Uterus (tissue), 4 donors: ENCODE measurements at places on chromosomes 2 and 18. TPM values are rescaled to one million over a fixed set of nuclear protein-coding genes. Genes with fewer than 3 reads are reported as not detected.

PFN4 gene
- total RNA-seq = 2.0 TPM

ARPC2 gene
- 87.9 TPM for total RNA-seq

RAB6C gene
- not detected for total RNA-seq

DOK1 gene
- total RNA-seq = 0.29 TPM

DNA sequence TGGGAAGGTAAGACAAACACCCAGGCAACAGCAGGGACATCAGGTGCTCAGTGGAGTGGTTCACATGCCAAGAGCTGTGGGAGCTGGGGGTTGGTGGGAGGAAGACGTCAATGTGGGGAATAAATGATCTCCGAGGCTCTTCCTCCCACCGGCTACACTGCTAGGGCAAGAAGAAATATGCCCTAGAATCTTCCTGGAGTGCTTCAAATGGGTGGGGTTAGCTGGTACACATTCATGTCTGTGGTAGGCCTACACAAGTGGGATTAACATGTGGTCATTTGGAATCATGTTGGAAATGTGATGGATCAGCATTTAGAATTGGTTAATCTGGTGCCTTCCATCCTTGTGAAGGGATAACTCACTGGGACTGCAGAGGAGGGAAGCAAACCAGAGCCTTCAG is 12.4 kb upstream of the ZFP36L2 start:
- DNase-seq = no peak
- H3K27me3 ChIP-seq = no peaks in the 10 kb centered on the region
- no peak overlapping the region for H3K4me3 ChIP-seq
- no peaks in the 10 kb centered on the region for H3K4me1 ChIP-seq
- no peaks in the 10 kb centered on the region for H3K36me3 ChIP-seq

GRCh38 chr2:238164906-238165287 is 6.1 kb downstream of the ERFE start:
- no peak for DNase-seq
- H3K27ac ChIP-seq = no peak overlapping the region
- H3K4me3 ChIP-seq = no peak overlapping the region
- peaks cover 14% of the 10 kb centered on the region for H3K4me1 ChIP-seq
- no peaks in the 10 kb centered on the region for H3K27me3 ChIP-seq
- H3K36me3 ChIP-seq = no peaks in the 10 kb centered on the region

DNA sequence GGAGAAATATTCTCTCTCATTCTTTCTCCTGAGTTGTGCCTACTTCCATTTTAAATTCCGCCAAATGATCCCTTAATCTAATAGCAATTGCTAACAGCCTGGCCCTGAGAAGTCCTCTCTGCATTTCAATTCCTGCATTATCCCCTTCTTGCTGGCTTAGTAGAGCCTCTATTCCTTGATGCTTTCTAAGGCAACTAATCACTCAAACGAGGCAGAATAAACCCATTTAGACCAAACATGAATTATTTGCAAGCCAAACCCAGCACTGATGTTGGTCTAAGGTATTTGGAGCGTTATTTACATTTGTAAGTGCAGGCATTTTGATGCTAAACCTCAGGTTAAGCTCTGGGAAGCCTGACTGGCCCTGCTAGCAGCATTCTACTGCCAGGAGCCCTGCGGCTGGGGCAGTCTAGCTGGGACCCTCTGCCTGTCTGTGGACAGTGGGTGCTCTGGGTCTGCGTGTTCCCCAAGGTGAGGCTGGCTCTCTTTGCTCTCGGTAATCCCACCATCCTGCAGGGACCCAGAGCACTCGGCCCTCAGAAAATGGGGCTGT is 173.1 kb upstream of the HS6ST1 start:
- H3K4me3 ChIP-seq = no peak overlapping the region
- no peak overlapping the region for H3K27ac ChIP-seq
- DNase-seq = no peak
- H3K27me3 ChIP-seq = no peaks in the 10 kb centered on the region
- no peaks in the 10 kb centered on the region for H3K4me1 ChIP-seq

- H3K36me3 ChIP-seq = no peaks in the 10 kb centered on the region
- no peak overlapping the region for H3K4me3 ChIP-seq
- peaks cover 6% of the 10 kb centered on the region for H3K4me1 ChIP-seq
- H3K27ac ChIP-seq = peak overlapping the region; percentile 80
These were observed 181.3 kb upstream of the HAAO start for GRCh38 chr2:42973726-42974125.

- H3K27me3 ChIP-seq = no peaks in the 10 kb centered on the region
- no peak for DNase-seq
- no peak overlapping the region for H3K4me3 ChIP-seq
- H3K36me3 ChIP-seq = no peaks in the 10 kb centered on the region
- H3K4me1 ChIP-seq = peaks cover 5% of the 10 kb centered on the region
- no peak overlapping the region for H3K27ac ChIP-seq
These were observed 20.8 kb upstream of the MGAT5 start for GRCh38 chr2:134232868-134233727.

DNA sequence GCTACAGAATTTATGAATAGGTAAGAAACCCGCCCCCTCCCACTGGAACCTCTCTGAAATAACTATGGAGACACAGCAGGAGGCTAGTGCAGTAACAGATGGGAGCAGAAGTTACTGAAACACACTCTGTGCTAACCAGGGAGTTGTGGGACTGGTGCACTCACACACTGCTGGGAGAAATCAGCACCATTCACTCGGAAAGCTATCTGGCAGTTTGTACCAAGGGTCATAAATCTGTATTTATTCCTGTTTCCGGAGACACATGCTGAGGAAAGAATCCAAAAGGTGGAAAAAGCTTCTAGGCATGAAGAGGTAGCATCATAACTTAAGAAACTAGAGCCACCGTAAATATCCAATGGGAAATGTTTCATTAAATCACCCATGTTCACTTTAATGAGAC is 39.9 kb downstream of the TGFA start:
- H3K36me3 ChIP-seq = no peaks in the 10 kb centered on the region
- H3K27me3 ChIP-seq = no peaks in the 10 kb centered on the region
- H3K4me1 ChIP-seq = no peaks in the 10 kb centered on the region
- H3K27ac ChIP-seq = no peak overlapping the region
- H3K4me3 ChIP-seq = no peak overlapping the region
- DNase-seq = no peak

GRCh38 chr2:41705634-41706033 is 342.2 kb upstream of the PKDCC start:
- no peaks in the 10 kb centered on the region for H3K4me1 ChIP-seq
- H3K27ac ChIP-seq = no peak overlapping the region
- no peak for DNase-seq
- no peaks in the 10 kb centered on the region for H3K36me3 ChIP-seq
- no peak overlapping the region for H3K4me3 ChIP-seq

GRCh38 chr18:12599966-12600365 is 57.9 kb downstream of the SPIRE1 start:
- H3K27me3 ChIP-seq = no peaks in the 10 kb centered on the region
- no peaks in the 10 kb centered on the region for H3K4me1 ChIP-seq
- DNase-seq = no peak
- no peak overlapping the region for H3K27ac ChIP-seq
- no peaks in the 10 kb centered on the region for H3K36me3 ChIP-seq

GRCh38 chr2:68812251-68812650 is 58.9 kb downstream of the BMP10 start:
- no peaks in the 10 kb centered on the region for H3K4me1 ChIP-seq
- H3K36me3 ChIP-seq = no peaks in the 10 kb centered on the region
- no peak overlapping the region for H3K4me3 ChIP-seq
- DNase-seq = no peak
- no peaks in the 10 kb centered on the region for H3K27me3 ChIP-seq
- no peak overlapping the region for H3K27ac ChIP-seq

DNA sequence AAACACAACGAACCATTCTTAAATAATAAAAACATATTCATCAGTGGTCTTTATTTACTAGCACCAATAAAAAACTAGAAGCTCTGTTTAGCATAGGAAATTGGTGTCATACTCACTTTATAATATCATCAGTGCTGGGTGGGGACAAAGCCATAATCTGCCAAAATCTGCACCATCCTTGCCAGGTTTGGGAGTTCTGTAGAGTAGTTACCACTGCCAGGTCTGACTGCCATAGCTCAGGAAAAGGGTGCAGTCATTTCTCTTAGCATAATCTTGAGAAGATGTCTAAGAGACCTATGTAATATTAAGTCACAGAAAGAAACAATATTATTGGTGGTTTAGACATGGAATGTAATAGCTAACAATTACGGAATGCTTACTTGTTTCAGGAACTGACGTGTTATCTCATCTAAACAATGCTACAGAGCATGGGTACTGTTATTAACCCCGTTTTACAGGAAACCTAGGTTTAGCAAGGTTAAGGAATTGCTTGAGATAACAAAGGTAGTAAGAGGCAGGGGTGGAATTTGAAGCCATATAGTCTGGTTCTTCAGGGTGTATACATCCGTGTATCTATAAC is 1.6 kb upstream of the MARCHF7 start:
- no peak overlapping the region for H3K27ac ChIP-seq
- H3K27me3 ChIP-seq = no peaks in the 10 kb centered on the region
- H3K4me3 ChIP-seq = no peak overlapping the region
- H3K4me1 ChIP-seq = no peaks in the 10 kb centered on the region
- DNase-seq = no peak

DNA sequence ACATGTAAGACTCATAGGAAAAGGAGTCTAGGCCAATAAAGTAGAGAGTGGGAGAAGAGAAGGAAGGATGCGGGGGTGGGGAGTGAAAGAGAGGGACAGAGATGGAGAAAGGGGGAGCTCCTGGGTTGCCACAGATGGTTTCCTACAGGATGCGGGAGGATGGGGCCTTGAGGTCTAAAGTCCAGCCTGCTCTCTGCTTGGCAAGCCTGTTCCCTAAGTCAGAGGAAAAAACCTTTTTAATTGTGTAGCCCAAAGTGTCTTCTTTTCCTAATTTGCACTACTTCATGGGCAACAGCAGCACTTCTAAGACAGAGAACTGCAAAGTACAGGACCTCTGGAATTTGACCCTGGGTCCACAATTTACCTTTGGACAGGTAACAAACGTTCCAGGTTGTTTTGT is 1.4 kb upstream of the FAM110C start:
- H3K27me3 ChIP-seq = no peaks in the 10 kb centered on the region
- H3K4me1 ChIP-seq = peaks cover 3% of the 10 kb centered on the region
- no peaks in the 10 kb centered on the region for H3K36me3 ChIP-seq
- H3K27ac ChIP-seq = peak overlapping the region; percentile 90
- no peak overlapping the region for H3K4me3 ChIP-seq

GRCh38 chr18:68054669-68055068 is 538.1 kb upstream of the DSEL start:
- H3K27me3 ChIP-seq = no peaks in the 10 kb centered on the region
- no peaks in the 10 kb centered on the region for H3K36me3 ChIP-seq
- H3K27ac ChIP-seq = no peak overlapping the region
- no peaks in the 10 kb centered on the region for H3K4me1 ChIP-seq
- DNase-seq = no peak

- no peaks in the 10 kb centered on the region for H3K36me3 ChIP-seq
- no peaks in the 10 kb centered on the region for H3K27me3 ChIP-seq
- no peak overlapping the region for H3K4me3 ChIP-seq
- no peaks in the 10 kb centered on the region for H3K4me1 ChIP-seq
These were observed 4.7 kb downstream of the ACP1 start for GRCh38 chr2:269356-270030.

GRCh38 chr2:121309801-121310200 is 24.8 kb upstream of the TFCP2L1 start:
- no peaks in the 10 kb centered on the region for H3K36me3 ChIP-seq
- H3K27ac ChIP-seq = no peak overlapping the region
- no peaks in the 10 kb centered on the region for H3K27me3 ChIP-seq
- no peak overlapping the region for H3K4me3 ChIP-seq
- DNase-seq = no peak
- no peaks in the 10 kb centered on the region for H3K4me1 ChIP-seq

GRCh38 chr2:43387092-43388062 is 161.0 kb upstream of the ZFP36L2 start:
- no peak overlapping the region for H3K27ac ChIP-seq
- peaks cover 10% of the 10 kb centered on the region for H3K4me1 ChIP-seq
- DNase-seq = no peak
- H3K4me3 ChIP-seq = no peak overlapping the region
- H3K36me3 ChIP-seq = no peaks in the 10 kb centered on the region

DNA sequence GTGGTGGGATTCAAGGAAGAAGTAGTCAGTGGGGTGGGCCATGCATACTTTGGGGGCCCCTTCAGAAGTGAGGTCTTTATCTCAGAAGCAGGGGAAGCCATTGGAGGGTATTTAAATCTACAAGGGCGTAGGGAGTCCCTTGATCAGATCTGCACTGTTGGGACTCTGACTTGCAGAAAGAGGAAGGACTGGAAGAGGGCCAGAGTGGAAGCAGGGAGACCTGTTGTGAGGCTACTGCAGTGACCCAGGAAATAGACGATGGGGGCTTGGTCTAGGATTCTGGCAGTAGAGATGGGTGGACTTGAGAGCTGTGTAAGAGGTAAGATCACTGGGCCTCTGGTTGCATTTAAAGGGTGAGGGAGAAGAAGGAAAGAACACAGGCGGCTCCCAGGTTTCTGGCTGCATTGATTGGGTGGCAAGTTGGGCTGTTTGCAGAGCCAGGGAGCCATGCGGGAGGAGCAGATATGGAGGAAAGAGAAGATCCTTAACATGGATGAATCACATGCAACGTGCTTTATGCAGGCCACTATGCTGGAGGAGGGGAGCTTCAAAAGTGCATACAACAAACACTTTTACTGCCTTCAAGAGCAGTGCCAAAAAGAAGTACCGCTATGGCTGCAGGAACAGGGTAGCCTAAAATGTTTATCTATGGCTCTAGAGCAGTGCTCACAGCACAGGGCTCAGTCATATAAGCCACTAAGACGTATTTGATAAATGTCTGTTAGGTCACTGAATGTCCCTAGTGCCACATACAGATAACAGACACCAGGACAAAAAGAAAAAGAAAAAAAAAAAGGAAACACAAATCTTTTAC is 2.3 kb downstream of the SFXN5 start:
- H3K27ac ChIP-seq = no peak overlapping the region
- H3K36me3 ChIP-seq = no peaks in the 10 kb centered on the region
- DNase-seq = no peak
- no peaks in the 10 kb centered on the region for H3K27me3 ChIP-seq
- no peak overlapping the region for H3K4me3 ChIP-seq

DNA sequence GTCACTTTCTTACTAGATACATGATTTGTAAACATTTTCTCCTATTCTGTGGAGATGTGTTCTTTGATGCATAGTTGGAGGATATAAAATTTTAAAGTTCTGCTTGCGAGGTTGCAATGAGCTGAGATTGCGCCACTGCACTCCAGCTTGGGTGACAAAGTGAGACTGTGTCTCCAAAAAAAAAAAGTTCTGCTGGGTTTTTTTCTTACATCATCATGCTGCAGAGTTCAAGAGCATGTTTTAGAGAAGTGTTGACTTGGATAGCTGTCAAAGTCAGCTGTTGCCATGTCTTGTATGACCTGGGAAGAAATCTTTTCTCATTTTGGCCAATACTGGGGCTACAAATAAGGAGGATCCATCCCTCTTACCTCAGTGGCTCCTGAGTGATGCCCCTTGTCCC is 71.3 kb downstream of the UGGT1 start:
- H3K27me3 ChIP-seq = no peaks in the 10 kb centered on the region
- H3K4me1 ChIP-seq = no peaks in the 10 kb centered on the region
- DNase-seq = no peak
- no peak overlapping the region for H3K27ac ChIP-seq
- H3K36me3 ChIP-seq = no peaks in the 10 kb centered on the region
- H3K4me3 ChIP-seq = no peak overlapping the region

DNA sequence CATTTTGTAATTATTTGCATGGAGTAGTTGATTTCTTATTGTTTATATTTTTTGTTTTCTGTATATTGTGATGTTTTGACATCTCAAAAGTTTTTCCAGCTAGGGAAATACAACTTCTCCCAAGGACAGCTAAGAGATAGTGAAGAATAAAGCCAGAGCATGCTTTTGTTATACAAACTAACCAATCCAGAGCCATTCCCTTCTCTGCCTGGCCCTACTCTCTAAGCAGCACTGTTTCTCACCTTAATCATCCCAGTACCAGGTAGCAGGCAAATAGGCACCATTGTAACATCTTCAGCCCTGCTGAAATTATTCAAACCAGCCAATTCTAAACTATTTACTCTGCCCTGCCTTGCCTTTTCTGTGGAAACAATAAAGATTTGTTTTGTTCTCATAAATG is 1063.4 kb upstream of the CHAC2 start:
- no peaks in the 10 kb centered on the region for H3K36me3 ChIP-seq
- no peak for DNase-seq
- H3K27me3 ChIP-seq = no peaks in the 10 kb centered on the region
- no peak overlapping the region for H3K27ac ChIP-seq
- no peak overlapping the region for H3K4me3 ChIP-seq
